ENCODE measurements at places on chromosomes 2 and 18. TPM values are rescaled to one million over a fixed set of nuclear protein-coding genes. Genes with fewer than 3 reads are reported as not detected.

DNA sequence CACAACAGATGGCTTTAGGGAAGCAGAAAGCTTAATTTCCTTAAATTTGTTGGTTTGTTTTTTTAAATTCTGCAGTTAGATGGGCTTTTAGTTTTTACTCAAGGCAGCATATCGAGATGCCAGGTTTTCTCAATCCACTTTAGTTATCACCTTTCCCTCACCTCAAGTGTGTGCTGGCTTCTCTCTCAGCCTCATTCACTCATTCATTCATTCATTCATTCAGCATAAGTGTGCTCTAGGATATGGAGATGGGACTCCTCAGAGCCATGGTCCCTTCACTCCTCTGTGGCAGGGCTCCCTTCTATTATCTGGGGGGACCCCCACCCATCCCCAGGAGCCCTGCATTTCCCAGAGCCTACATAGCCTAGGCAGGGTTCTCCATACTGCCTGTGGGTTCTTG lies 19.0 kb downstream of the VIL1 start:
- no peak for DNase-seq

- DNase-seq = no peak
Observed at GRCh38 chr2:100239486-100240210, 82.7 kb downstream of the LONRF2 start.

GRCh38 chr2:70070542-70071268 lies 16.6 kb upstream of the PCBP1 start:
- peak; percentile 84 for DNase-seq

DNA sequence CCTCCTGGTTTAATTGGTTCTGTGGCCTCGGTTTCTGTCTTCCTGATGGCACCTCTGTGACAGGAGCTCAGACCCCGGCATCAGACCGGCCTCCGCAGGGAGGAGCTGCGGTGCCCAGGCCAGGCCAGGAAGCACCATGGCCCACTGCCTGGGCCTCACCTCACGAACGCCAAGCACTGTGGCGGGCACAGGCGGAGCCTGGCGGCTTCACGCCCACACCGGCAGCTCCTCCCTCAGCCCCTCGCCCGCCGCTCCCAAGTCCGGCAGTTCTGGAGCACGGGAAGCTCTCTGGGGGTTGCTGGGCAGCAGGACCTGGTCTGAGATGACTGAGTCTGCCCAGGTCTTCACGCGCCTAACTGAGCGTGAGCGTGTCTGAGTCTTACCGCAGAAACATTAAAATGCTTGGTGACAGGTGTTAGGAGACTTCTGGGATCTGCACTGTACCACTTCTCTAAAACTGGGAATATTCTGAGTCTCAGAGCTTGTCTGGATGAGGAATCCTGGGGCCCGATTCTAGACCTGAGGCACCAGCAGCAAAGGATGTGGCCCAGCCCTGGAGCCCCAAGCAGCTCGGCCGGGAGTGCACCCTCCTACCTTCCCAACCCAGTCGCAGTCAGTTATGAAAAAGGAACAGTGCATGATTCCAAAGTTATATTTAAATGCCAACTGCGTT lies 21.9 kb downstream of the RTP5 start:
- DNase-seq = no peak

The KIAA2012 gene
- total RNA-seq = not detected

The SLC19A3 gene
- total RNA-seq = not detected

- DNase-seq = no peak
Observed at GRCh38 chr2:20178666-20179465, 46.1 kb downstream of the SDC1 start.

The ASAP2 gene
- 24.0 TPM for total RNA-seq

DNA sequence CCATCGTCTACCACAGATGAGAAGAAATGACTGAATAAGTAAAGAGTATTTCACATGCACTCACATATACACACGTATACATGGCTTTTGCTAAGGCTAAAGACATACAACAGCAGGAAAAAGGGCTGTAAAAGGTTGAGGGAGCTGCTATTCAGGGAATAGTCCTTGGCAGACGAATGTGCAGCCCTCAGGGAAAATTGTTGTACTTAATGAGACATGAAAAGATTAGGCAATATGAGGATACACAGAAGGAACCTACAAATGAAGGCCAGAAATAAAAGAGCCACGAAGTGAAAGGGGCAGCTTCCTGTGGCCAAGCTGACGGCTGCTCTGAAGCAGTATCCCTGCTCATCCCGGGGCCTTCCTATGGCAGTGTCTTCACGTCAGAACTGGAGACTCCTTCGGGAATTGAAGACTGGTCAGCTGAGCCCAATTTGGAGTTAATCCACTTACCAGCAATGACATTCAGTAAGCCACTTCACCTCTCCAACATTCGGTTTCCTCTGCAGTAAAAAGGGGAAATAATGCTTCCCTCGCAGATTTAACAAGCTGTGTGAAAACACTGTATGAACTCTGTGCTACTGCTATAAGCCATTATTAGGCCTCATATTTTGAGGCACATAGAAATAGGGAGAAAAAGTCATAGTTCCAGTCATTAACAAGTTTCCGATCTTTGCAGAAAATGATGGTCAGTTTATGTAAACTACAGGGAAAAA lies 221.8 kb downstream of the STK39 start:
- DNase-seq = no peak

GRCh38 chr18:74281011-74281979 lies 10.5 kb downstream of the CYB5A start:
- no peak for DNase-seq

The SIX2 gene
- total RNA-seq = 11.5 TPM

- DNase-seq = no peak
Observed at GRCh38 chr18:21210278-21210677, 31.8 kb upstream of the GREB1L start.

The VAMP8 gene
- 2.6 TPM for total RNA-seq

DNA sequence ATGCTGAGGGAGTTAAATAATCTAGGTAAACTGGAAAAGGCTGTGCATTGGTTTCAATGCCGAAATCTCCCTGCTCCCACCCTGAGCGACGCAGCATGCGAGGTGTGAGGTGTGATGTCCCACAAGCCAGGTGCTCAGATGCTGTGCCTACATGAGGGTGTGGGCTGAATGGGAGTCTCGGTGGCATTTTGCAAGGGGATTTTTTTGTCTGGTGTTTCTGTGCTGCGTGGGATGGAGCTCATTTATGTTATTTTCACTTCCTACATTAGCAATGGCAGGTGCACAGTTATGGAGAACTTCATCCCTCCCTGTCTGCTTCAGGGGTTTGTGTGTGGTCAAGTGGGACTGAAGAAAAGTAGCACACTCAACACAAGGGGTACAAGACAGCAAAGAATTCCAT lies 110.2 kb upstream of the CCDC68 start:
- DNase-seq = no peak

The HRH4 gene
- not detected for total RNA-seq

The SH3BP4 gene
- 20.2 TPM for total RNA-seq

The FAM228A gene
- not detected for total RNA-seq

GRCh38 chr18:32072321-32072720 lies 19.4 kb upstream of the RNF138 start:
- DNase-seq = no peak

The SP140 gene
- total RNA-seq = 9.3 TPM

The AMER3 gene
- total RNA-seq = not detected

DNA sequence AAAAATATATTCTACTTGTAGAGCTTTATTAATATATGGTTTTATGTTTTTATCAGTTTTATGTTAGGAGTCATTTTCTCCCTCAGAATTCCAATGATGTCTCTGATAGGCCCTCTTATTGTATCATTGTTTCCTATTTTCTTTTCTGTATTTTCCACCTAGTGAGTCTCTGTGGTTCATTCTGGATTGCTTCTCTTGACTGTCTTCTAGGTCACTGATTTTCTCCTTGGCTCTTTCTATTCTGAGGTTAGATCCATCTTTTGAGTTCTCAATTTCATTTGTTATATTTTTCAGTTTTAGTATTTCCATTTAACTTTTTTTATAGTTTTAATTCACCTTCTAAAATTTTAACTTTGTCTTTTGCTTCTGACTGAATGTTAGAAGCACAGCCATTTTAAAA lies 37.6 kb downstream of the EIF5B start:
- no peak for DNase-seq

The SFTPB gene
- not detected for total RNA-seq

- DNase-seq = no peak
Observed at GRCh38 chr2:61910603-61911002, 5.1 kb downstream of the COMMD1 start.

The CFAP221 gene
- total RNA-seq = not detected

The SFT2D3 gene
- total RNA-seq = 3.6 TPM

- no peak for DNase-seq
Observed at GRCh38 chr2:104752504-104752903, 101.4 kb upstream of the POU3F3 start.

GRCh38 chr2:29281086-29281915 lies 166.1 kb downstream of the CLIP4 start:
- DNase-seq = peak; percentile 78
